ENCODE measurements at places on chromosomes 6 and 20. TPM values are rescaled to one million over a fixed set of nuclear protein-coding genes. Genes with fewer than 3 reads are reported as not detected.

Gene SPTLC3
- total RNA-seq, result 9.7 TPM

Gene DACT2
- total RNA-seq, result 0.63 TPM

Gene LSM2
- total RNA-seq, result 29.8 TPM

Gene COX4I2
- total RNA-seq, result 17.0 TPM

Gene CST5
- not detected for total RNA-seq

Gene SLC12A5
- total RNA-seq, result not detected

Gene PLN
- 4.0 TPM for total RNA-seq

Gene PRR18
- total RNA-seq, result not detected

Gene HLA-C
- total RNA-seq, result 512 TPM

Gene TMEM244
- not detected for total RNA-seq

Gene SLC22A16
- total RNA-seq, result not detected

Gene TRIM40
- total RNA-seq, result not detected

Gene NKX2-2
- not detected for total RNA-seq

Gene MDN1
- 33.6 TPM for total RNA-seq

Gene ZNF831
- 2.1 TPM for total RNA-seq

Gene CGAS
- 11.0 TPM for total RNA-seq

GRCh38 chr6:119587537-119587936 is 238.0 kb upstream of the MAN1A1 start:
- no peak for DNase-seq

- DNase-seq, result no peak
These were observed 115.4 kb downstream of the CFAP61 start for GRCh38 chr20:20167698-20168097.

GRCh38 chr20:58146746-58147140 is 81.7 kb downstream of the ANKRD60 start:
- DNase-seq, result no peak

DNA sequence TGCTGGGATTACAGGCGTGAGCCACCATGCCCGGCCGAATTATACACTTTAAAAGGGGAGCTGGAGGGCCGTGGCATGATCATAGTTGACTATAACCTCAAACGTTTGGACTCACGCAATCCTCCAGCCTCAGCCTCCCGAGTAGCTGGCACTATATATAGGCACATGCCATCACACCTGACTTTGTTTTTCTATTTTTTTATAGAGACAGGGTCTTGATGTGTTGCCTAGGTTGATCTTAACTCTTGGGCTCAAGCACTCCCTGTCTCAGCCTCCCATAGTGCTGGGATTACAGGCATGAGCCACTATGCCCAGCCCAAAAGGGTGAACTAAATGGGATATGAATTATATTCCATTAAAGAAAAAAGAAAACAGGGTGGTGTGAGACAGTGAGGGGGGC is 7.8 kb downstream of the PTGIS start:
- DNase-seq, result no peak

- no peak for DNase-seq
These were observed 92.1 kb downstream of the PHACTR3 start for GRCh38 chr20:59696476-59696875.

DNA sequence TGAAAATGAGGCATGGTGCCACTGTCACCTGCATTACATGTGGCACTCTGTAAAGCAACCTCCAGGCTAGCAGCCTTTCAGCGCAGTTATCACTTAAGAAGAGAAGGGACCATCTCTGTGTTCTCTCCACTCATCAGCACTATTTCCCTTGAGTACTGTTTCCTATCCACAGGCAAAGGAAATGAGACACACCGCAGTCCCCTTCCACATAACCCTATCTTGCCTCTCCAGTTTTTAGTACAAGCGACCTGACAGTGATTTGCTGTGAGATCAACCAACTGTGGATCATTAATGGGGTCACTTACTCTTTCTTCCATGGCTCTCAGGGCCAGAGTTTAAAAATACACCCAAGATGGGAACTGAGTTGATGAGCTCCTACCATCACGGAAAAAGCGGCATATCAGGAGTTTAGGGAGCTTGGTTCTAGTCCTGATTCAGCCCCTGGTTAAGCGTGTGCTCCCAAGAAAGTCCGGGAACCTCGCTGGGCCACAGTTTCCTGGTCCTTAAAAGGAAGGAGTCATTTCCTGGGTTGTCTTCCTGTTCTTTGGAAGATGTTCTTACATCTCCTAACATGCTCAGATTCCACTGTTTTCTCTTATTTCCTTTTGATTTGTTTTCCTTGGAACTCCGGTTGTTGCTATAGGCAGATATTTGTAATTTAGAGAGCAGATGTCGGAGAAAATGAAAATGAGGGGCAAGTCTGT is 27.3 kb downstream of the PRDM1 start:
- no peak for DNase-seq

DNA sequence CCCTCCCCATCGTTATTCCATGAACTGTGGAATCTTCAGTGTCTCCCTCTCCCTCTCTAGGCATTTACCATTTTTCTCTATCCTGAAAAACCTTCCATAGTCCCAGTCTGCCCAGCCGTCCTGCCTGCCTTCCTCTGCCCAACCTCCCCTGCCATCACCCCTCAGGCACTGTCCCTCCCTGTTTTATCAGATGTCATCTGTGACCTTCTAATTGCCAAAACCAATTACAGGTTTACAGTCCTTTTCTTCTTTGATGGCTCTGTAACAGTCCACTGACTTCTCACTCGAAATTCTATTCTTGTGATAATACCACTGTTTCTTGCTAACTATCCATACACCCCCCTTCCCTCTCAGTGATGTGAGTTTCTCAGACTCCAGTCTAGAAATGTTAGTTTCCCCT is 2.3 kb upstream of the SLC23A2 start:
- no peak for DNase-seq

- DNase-seq, result no peak
These were observed 760 bp downstream of the C6orf132 start for GRCh38 chr6:42141603-42142117.

DNA sequence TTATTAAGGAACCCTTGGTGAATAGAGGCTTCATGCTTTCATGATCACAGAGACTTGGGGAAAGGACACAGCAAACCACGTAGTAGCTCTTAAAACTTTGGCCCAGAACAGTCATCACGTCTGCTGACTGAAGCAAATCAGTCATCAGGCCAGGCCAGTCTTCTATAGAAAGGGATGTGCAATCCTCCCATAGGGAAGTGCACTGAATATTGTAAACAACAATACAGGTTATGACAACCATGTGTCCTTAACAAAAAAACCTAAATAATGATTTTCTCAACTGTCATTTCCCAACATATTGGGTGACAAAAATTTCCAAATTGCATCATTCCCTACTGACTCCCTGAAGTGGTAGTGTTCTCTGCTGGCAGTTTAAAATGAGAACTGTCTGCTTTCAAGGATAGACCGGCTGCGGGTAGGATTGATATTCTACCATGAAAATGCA is 388.2 kb upstream of the CITED2 start:
- DNase-seq, result no peak

- DNase-seq, result peak; percentile 62
These were observed 6.3 kb upstream of the DHX16 start for GRCh38 chr6:30678964-30679726.

DNA sequence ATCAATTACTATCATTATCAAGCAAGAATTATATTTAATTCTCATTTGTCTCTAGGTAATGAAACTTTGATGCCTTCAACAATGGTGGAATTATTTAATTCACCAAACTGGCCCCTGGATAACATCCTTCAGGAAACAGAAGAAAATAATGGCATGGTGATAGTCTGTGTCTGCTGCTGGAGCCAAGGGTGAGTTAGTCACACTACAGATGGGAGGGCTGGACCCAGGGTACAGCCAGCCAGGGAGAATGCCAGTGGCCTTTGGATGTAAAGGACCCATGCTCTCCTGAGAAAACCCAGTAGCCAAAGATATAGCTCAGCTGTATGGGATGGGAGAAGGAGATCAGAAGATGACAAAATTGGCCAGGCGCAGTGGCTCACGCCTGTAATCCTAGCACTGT is 60.0 kb upstream of the CNKSR3 start:
- DNase-seq, result no peak

DNA sequence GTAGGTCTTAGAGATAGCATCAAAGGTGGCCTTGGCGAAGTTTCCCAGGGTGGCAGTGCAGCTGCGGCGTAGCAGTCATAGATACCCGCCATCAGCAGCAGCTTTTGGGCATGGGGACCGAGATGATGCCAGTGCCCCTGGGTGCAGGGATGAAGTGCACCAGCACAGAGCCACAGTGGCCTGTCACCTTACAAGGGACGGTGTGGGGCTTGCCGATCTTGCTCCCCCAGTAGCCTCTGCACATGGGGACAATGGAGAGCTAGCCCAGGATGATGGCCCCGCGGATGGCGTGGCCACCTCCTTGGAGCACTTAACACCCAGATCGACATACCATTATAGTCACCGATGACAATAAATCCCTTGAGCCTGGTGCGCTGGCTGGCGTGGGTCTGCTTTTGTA is 195.5 kb downstream of the ZMYND8 start:
- DNase-seq, result no peak

GRCh38 chr20:50920997-50921396 is 10.2 kb downstream of the ADNP start:
- no peak for DNase-seq

- DNase-seq, result no peak
These were observed 17.0 kb downstream of the UQCC2 start for GRCh38 chr6:33694401-33694931.

- DNase-seq, result no peak
These were observed 71.9 kb downstream of the EYA4 start for GRCh38 chr6:133313068-133313467.

GRCh38 chr20:4136078-4136966 is 121.0 kb upstream of the RNF24 start:
- no peak for DNase-seq

DNA sequence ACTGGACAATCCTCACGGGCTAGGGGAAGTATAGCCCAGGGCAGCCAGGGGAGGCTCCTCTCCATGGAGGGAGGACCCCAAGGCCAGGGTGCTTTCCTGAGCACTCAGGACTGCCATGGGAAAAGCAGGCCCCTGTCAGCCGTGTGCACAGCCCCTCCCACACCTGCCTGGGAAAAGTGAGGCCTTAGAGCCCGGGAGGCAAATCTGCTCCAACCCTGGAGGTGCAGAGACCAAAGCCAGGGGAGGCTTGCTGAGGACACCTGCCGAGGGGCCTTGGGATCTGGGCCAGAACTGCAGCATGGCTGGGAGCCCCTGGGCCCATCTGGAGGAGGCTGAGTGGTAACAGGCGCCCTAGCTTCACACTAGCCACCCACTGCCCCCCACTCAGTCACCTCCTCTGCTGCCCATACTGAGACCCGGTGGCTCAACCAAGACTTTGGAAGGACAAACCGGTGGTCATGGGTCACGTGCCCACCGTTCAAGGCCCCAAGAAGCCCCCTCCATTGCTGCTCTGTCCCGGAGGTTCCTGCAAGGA is 55.2 kb downstream of the YTHDF1 start:
- no peak for DNase-seq

DNA sequence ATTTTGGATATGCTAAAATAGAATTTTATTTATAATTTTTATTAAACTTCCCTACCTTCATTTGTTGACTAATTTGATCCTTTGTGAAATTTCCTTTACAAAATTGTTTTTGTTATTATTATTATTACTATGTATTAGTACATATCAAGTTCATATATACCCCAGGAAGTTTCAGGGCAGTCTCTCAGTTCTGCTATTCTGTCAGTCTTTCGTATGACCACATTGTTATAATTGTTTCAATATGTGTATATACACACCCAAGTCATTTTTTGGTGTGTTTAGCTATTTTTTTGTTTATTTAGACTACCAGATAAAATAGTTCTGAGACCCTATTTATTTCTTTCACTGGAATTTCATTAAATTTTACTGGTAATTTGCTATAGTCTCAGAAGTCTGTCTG is 72.1 kb downstream of the NKAIN2 start:
- no peak for DNase-seq

DNA sequence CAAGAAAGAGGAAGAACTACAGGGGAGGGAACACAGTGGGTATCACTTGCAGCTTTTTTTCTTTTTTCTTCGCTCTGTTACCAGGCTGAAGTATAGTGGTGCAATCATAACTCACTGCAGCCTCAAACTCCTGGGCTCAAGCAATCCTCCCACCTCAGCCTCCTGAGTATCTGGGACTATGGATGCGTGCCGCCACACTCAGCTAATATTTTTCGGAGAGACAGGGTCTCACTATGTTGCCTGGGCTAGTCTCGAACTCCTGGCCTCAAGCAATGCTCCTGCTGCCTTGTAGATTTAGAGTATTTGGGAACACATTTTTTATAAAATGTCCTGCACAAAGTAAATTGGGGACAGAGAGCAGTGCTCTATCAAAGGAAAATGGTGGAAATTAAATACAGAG is 28.3 kb downstream of the PARD6B start:
- DNase-seq, result no peak

DNA sequence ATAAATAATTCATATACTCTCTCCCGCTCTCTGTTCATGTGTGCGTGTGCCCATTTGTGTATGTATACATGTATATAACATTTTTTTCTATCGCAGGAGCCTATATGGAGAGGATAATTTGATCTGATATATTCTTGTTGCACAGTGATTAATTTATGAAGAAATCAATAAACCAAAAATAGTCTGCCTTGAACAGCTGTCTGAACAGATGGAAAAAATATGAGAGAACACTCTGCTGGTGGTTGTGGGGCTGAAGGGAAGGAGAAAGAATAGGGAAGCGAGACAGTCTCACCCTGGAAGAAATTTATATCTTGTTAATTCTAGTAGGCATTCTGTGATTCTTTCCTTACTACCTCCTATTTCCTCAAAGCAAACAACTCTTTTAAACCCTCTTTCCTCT is 96.6 kb upstream of the B3GAT2 start:
- DNase-seq, result no peak

DNA sequence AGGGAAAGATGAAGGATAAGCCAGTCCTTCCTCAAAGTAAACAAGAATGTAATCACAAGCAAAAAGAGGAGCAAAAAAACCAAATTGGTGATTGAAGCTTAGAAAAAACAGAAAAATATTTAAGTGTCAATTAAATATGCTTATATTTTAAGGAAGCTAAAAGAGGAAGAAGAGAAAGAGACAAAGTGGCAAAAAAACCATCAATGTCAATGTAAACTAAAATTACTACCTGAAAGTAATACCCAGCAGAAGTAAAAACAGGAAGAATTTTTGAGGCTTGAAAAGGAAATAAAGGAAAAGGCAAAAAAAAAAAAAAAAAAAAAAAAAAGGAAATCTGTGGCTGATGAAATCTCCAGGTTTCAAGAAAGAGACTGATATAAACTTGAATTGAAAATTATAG is 36.2 kb upstream of the OGFRL1 start:
- no peak for DNase-seq

DNA sequence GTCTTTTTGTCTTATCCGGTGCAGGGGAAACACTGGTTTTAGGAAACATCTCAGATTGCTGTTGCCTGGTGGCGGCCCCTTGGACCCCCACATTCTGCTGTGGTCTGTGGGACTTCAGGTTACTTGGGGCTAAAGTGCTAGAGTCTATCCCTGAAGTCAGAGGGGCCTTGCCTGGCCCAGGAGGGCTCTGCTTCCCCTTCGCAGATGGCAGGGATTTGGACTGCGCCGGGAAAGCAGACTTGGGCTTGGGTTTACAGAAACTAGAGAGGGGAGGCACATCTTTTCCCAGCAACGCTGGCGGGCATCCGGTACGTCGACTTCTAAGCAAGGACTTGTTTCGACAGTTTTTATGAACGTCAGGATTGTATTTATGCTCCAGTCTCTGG is 17.5 kb downstream of the ZNF217 start:
- DNase-seq, result no peak

GRCh38 chr6:57207141-57207540 is 15.0 kb downstream of the RAB23 start:
- no peak for DNase-seq

All from omental fat pad (tissue), 4 donors.